ENCODE measurements at places on chromosomes 6 and 20.

- no peak for DNase-seq
Observed at GRCh38 chr20:1264727-1265126, 1.4 kb upstream of the SNPH start.

DNA sequence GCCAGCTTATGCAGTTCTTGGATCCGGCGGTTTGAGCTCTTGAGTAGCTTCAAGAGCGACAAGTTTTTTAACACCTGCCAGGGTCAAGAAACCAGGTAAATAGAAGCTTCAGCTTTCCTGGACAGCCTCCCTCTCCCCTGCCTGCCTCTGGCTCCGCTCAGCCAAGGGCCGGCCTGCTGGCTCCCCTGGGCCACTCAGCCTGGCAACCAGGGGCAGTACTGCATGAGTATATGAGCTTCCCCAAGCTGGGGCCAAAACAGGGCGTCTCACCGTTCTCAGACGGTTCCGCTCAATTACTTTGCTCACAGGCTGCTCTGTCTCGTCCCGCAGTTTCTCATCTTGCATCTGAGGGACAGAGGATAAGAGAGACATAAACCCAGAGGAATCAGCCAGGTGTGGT is 856 bp downstream of the TP53TG5 start:
- no peak for DNase-seq

GRCh38 chr6:17907406-17908229 is 79.8 kb downstream of the KIF13A start:
- DNase-seq, result peak; percentile 9

- DNase-seq, result no peak
Observed at GRCh38 chr20:62898970-62899632, 27.2 kb downstream of the DIDO1 start.

DNA sequence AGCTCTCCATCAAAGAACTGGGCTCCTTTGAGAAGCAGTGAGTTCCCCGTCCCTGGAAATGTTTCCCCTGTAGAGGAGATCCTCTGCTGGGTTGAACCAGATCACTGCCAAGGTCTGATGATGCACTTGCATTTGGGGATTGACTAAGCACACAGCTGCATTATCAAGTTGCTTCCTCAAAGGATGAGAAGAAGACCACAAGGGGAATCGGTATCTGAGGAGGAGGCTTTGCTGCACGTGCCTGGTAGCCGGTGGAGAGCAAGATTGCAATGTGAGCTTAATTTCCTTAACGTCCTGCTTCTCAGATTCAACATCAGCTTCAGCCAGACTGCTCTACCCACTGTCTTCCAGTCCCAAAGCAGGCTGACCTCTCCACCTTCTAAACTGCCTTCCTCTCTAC is 128.8 kb upstream of the STMND1 start:
- DNase-seq, result no peak

- no peak for DNase-seq
Observed at GRCh38 chr6:75130784-75131183, 75.1 kb downstream of the COL12A1 start.

- no peak for DNase-seq
Observed at GRCh38 chr6:121135425-121135824, 198.9 kb downstream of the TBC1D32 start.

- no peak for DNase-seq
Observed at GRCh38 chr6:108736832-108737231, 111.4 kb upstream of the ARMC2 start.

DNA sequence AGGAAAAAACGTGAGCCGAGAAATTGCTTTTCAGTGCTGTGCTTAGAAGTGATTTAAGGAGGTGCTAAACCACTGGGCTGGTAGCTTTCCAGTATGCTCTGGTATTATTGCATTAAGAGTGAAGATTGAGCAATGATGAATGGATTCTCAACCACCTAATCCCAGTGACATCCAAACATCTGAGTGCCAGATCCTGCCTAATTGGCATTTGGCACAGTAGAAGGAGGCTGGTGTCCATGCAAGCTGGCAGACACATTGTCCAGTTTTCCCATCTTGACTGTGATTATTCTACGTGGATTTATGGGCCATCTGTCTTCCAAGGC is 398.0 kb upstream of the PLCB4 start:
- no peak for DNase-seq

- DNase-seq, result no peak
Observed at GRCh38 chr6:138113588-138114210, 6.5 kb upstream of the PERP start.

DNA sequence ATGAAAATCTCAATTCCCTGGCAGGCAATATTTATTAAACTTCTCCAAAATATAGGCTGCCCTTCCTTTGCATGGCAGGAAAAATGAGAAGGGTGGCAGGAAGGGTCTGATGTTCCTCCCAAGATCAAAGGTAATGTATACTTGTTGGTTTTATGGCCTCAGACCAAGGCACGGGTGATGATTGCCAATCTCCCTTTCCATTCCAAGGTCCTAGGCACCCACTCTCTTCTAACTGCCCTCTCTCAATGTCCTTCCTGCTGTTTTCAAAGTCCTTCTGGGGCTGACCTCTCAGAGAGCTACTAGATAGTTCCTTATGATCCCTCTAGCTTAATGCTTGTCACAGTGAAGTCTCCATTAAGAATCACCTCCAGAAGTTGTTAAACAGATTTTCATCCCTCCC is 15.6 kb upstream of the JAG1 start:
- no peak for DNase-seq

GRCh38 chr20:2224368-2224639 is 71.5 kb upstream of the TGM3 start:
- DNase-seq, result no peak

- DNase-seq, result peak; percentile 75
Observed at GRCh38 chr6:139250296-139251044, 41.3 kb downstream of the TXLNB start.
